ENCODE measurements at places on chromosomes 3 and 15. TPM values are rescaled to one million over a fixed set of nuclear protein-coding genes. Genes with fewer than 3 reads are reported as not detected.

GRAMD1C gene
- total RNA-seq, result 21.7 TPM

LYZL4 gene
- total RNA-seq, result not detected

PLSCR4 gene
- 11.3 TPM for total RNA-seq

DNA sequence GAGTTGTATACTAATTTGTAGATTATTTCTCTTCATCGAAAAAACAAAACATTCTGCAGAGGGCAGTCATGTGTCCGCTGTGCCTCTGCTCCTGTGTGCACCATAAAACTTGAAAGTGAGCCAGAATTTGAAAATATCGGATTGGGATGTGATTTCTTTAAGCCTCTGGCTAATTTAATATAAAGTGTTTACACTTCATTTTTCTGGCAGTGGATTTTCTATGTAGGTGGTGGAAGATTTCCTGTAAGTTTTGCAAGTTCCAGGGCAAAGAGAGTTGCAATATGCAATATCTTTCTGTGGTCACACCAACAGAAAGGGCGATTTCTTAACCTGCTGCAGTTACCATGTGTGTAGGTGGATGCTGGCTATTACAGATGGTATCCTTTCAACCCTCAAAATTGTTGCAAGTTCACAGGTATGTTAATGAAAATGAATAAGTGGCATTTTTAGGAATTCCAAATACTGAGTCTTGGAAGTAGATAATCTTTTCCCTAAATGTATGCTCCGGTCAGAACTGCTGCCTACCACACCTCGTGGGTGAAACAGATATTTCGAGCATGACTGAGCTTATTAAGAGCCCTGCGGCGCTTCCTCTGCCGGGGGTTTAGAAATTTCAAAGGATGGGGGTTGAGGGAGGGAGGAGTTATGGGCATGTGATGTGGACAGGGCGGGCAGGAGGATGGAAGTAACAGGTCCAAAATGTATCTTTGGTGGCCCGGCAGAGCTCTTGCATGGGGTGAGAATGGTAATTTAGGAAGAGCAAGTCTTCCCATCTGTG, 134.0 kb downstream of the PGPEP1L start:
- DNase-seq, result no peak

DNA sequence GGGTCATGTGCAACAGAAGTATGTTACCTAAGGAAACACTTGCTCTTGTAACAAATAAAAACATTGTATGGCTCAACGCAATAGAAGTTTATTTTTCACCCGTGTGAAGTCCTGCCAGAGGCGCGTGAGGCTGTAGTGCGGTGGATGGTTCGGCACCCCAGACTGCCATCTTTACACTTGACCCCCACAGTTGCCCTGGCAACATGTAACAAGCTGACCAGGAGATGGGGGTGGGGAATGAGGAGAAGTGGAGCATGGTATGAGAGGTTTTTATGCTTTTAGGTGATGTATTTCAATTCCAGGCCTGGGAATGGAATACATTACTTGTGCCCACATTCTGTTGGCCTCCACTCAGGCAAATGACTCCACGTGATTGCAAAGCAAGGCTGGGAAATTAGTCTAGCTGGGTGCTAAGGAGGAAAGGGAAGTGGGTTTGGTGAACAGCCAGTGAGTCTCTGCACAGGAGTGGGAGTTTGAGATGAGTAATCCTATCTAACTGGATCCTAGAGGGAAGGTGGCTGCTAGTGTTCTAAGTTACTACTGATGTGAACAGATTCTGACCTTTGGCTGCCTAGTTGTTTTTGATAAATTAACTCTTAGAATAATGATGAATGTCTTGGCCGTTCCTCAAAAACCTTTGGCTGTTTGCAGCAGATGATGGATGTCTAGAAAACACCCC, 33.8 kb upstream of the GREM1 start:
- DNase-seq, result no peak

DNA sequence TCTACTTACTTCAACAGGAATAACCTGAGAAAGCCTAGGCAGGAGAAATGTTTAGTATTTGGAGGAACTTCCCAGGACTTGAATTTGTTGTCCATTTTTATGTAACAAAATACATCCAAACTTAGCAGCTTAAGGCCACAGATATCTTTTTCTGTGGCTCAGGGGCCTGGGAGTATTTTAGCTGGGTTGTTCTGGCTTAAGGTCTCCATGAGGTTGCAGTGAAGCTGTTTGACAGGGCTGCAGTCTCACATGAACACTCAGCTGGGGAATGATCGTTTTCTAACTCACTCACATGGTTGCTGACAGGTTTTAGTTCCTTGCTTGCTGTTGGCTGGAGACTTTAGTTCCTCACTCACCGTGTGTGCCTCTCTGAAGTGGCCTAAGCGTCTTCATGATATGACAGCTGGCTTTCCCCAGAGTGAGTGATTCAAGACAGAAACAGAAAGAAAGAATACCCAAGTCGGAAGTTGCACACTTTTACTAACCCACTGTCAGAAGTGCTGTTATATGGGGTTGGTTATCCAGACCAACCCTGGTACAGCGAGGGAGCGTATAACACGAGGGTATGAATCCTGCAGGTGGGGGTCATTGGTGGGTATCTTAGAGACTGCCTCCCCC, 229.7 kb upstream of the TBL1XR1 start:
- DNase-seq, result no peak

- no peak for DNase-seq
Observed at GRCh38 chr15:55183679-55184078, 13.1 kb downstream of the RSL24D1 start.

GRCh38 chr3:40187945-40188344, 121.6 kb upstream of the EIF1B start:
- DNase-seq, result no peak

DNA sequence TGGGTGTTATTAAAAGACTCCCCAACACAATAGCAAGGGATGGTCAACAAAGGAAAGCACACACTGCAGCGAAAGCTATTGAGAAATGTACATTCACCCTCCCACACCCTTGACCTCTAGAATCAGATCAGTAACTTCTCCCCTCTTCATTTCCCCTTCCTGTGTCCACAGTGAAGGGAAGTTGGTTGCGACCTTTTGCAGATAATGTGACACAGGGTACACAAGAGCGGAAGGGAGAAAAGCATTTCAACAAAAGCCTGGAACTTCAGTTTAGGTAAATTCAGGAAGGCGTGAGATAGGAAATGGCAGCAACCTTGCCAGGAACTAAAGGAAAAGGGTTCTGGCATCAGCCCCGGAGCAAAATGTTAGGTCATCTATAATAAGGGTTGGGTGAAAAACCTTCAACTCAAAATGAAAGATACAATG, 899.8 kb downstream of the MCTP2 start:
- DNase-seq, result peak; percentile 5

GRCh38 chr15:72690938-72691337, 4.9 kb downstream of the BBS4 start:
- no peak for DNase-seq

DNA sequence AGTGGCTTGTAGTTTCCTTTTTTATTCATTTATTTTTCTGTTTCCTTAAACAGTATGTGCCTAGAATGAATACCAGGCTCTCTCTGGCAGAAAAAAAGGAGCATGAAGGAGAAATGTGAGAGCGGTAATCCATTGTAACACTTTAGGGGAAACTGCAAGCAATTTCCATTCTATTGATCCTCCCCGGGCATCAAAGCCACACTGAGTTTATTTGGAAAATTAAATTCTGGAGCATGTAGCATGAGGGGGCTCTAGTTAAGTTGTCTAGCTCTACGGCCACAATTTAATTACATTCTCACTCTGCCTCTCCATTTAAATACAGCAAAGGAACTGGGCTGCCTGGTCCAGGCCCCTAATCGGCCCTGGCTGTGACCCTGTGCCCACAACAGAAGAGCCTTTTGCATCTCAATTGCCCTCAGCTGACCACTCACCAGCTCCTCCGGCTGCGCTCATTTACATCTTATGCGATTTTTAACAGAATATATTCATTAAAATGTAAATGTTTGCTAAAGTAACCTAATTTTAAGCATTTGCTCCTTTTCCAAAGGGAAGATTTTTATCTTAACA, 72.9 kb downstream of the MEGF11 start:
- no peak for DNase-seq

- no peak for DNase-seq
Observed at GRCh38 chr15:43516185-43516584, 1.2 kb upstream of the MAP1A start.

- no peak for DNase-seq
Observed at GRCh38 chr3:60708191-60708975, 542.9 kb downstream of the FHIT start.

DNA sequence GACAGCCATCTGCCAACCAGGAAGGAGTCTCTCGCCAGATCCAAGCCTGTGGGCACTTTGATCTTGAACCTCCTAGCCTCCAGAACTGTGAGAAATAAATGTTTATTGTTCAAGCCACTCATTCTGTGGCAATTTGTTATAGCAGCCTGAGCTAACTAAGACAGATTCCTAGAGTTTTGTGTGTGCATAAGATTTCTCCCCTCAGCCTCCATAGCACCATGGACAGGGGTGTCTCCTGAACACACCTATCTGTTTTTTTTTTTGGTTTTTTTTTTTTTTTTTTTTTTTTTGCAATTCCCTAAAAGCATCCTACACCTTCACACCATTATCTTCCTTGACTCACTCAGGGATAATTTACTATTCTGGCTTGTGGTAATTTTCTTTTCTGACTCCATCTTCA, 768.5 kb downstream of the NR2F2 start:
- no peak for DNase-seq
